ENCODE measurements at places on chromosomes 12 and 14. TPM values are rescaled to one million over a fixed set of nuclear protein-coding genes. Genes with fewer than 3 reads are reported as not detected.

DNA sequence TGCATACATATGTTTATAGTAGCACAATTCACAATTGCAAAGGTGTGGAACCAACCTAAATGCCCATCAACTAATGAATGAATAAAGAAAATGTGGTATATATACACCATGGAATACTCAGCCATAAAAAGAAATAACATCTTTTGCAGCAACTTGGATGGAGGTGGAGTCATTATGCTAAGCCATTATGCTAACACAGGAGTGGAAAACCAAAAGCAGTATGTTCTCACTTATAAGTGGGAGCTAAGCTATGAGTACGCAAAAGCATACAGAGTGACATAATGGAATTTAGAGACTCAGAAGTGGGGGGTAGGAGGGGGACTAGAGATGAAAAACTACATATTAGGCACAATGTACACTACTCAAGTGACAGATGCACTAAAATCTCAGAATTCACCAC is 16.2 kb upstream of the SPTSSA start:
- DNase-seq: no peak

DNA sequence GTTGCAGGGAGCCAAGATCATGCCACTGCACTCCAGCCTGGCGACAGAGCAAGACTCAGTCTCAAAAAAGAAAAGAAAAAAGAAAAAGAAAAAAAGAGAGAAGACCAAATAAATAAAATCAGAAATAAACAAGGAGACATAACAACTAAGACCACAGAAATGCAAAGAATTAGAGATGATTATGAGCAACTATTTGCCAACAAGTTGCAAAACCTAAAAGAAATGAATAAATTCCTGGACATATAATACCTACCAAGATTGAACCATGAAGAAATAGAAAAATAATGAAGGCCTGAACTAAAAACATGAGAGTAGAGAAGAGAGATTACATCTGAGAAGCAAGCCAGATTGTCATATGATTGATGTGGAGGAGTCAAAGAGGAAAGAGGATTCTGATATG is 17.6 kb upstream of the EPS8 start:
- DNase-seq: no peak

- DNase-seq: no peak
Measured at GRCh38 chr14:95500201-95500681, 16.2 kb downstream of the SYNE3 start.

GRCh38 chr12:14058717-14059116 is 77.3 kb upstream of the GRIN2B start:
- no peak for DNase-seq

DNA sequence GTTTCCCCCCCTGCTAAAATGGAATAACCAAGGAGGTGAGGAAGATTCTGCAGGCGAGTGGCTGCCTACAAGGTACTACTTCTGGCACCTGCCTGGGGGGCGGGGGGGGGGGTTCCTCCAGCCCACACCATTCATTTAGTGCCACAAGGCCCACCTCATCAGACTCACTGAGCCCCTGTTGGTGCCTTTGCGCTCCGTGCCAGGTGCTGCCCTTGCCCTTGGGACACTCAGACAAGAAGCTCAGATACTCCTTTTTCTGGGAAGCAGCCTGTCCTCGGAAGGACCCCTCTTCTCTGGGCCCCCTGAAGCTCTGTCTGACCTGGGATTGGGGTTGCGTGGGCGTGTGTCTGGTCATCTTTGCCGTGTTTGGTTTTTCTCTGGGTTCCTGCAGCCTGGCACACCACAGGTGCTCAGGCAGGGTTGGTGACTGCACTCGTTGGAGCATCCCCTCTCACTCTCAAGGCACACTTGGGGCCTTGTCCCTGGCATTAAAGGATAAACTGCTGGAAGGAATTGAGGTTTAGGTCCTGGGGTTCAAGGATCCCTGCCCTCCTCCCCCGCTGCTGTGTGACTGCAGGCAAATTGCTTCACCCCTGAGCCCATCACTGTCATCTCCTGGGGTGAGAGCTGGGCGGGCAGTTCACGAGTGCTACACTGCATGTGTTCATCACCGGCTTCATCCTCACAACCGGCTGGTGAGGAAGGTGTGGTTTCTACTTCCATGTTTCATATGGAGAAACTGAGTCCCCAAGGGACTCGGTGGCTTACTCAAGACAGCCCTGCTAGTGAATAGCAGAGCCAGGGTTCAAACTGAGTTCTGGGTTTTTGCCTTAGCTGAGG is 16.9 kb downstream of the FAM222A start:
- DNase-seq: no peak

DNA sequence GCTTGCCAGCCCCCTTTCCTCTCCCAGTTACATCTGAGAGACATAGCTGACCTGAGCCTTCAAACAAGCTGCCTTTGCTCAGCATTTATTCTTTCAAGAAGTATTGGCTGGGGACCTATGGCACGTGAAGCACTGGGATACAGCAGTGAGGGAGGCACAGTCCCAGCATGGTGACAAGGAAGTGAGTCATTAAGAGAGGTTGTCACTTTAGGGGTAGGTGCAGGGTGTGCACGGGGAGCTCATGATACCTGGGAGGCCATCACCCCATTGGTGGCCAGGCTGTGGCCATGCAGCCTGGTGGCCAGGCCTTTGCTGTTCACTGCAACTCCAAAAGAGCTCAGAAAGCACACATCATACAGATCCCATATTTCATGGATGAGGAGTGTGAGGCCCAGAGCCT is 5.7 kb upstream of the KRT75 start:
- no peak for DNase-seq

DNA sequence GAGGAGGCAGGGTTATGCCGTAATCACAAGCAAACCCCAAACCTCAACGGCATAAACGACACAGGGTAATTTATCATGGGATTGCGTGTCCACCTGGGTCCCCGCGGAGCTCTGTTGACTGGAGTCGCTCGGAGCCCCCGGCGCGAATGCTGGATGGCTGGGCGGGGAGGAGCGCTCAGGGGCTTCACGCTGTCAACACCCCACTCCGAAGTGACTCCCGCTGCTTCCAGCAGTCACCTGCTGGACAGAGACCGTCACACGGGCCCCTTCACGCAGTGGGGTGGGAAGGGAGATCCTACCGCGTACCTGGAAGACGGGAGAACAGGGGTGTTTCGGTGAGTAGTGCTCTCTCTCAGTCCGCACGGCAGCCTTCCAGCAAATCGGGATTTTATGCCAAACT is 4.4 kb upstream of the GALNT9 start:
- DNase-seq: no peak

GRCh38 chr12:102326982-102327381 is 129.3 kb upstream of the PMCH start:
- DNase-seq: peak; percentile 7

- no peak for DNase-seq
Measured at GRCh38 chr14:86780461-86780860, 1212.5 kb downstream of the GALC start.

CSAD gene
- total RNA-seq: 5.4 TPM

LUM gene
- total RNA-seq: 46.1 TPM

PGF gene
- total RNA-seq: 0.28 TPM

KRT80 gene
- 0.56 TPM for total RNA-seq

APOLD1 gene
- 4.2 TPM for total RNA-seq

CHGA gene
- not detected for total RNA-seq

OTOGL gene
- 0.28 TPM for total RNA-seq

Data from IMR-90 (cell line).